ENCODE measurements at places on chromosomes 2 and 18.

- no peak for DNase-seq
Measured at GRCh38 chr18:44823286-44823685, 142.6 kb downstream of the SETBP1 start.

DNA sequence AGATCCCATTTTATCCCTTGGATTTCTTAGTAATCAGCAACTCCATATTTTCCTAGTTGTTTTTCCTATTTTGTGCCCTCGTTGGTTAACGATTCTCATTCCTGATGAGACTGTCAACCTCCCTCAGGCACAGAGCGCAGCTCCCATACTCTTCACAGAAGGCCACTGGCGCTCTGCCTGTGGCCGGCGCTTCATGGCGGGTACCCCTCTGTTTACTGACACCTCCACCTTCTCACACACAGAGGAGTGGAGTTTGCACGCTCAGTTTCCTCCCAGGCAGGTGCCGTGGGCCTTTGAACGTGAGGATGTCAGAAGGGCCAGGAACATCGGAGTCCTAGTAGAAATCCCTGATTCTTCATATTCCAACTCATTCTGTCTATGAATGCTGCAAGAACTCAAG lies 139.0 kb downstream of the MBP start:
- DNase-seq = no peak

DNA sequence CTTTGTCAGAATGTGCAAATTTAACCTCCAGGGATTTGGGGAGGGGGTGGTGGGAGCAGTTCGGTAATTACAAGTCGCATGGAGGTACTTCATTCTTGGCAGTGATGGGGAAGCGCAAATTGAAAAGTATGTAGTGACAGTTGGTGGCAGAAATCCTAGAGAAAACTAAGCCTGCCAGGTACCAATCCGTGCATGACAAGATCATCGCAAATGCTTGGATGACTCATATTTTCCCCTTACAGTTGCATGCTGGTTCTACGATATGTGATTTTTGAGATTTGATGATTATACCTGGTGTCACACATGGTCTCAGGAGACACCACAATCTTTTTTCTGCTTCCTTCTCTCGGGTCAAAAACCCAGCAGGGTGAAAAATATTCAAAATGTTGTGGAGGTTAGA lies 479.7 kb upstream of the ID2 start:
- DNase-seq = no peak

GRCh38 chr2:222993920-222994650 lies 57.9 kb upstream of the KCNE4 start:
- no peak for DNase-seq

GRCh38 chr2:190717764-190718651 lies 69.1 kb downstream of the NAB1 start:
- DNase-seq = no peak

GRCh38 chr18:38007676-38008330 lies 442.2 kb upstream of the CELF4 start:
- DNase-seq = no peak

DNA sequence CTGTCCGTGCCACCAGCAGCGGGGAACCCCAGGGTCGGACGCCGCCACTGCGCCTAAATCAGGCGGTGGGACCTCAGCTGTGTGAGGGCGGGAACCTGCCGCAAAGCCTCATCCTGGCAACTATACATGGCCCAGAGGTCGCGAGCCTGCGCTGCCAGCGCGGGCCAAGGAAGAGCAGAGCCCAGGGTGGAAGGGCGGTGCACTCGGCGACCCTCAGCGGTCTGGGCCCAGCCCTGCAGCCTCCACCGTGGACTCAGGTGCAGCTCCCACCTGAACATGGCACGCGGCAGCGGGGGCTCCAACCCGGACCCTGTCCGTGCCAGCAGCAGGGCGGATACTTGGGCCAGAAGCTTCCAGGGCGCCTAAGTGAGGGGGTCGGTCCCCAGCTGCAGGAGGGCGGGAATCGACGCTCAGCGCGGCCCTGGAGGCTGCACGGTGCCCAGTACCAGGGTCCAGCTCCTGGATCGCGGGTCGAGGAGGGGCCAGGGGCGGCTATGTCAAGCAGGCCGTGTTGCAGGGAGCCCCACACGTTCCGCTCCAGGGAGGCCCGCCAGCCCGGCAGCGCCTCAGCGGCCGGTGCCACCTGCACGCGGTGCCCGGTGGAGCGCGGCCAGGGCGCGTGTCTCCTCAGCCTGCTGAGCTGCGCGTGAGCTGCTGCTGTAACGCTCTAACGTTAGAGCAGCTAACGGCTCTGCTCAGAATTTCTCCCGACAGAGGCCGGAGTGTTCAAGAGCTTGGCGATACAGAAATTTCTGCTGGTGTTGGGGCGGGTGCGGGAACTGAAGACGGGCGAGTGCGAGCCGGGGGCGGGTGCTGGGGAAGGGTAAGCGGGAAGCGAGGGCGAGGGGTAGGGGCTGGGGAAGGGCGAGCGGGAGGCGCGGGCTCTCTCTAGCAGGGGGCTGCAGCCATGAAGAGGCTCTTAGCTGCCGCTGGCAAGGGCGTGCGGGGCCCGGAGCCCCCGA lies at the start of gene ANKRD30B:
ANKRD30B (plus strand) TSS at position 660 of the 962 bp plus-strand sequence; CDS start at position 908, 248 bp downstream.
- DNase-seq = no peak

DNA sequence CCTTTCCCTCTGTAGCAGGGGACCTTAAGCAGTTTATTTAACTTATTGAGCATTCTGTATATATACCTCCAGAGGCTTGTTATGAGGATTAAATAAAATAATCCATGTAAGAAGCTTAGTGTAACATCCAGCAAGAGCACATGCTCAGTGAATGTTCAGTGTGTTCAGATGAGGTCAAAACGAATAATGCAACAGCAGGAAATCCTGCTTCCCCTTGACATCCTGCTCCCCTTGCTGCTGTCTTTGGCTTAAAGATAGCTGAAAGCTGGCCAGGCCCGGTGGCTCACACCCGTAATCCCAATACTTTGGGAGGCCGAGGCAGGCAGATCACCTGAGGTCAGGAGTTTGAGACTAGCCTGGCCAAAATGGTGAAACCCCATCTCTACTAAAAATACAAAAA lies 68.7 kb downstream of the COL4A4 start:
- no peak for DNase-seq

- DNase-seq = no peak
Measured at GRCh38 chr18:3458952-3459853, 9.2 kb downstream of the TGIF1 start.

- DNase-seq = no peak
Measured at GRCh38 chr2:3357926-3358325, 19.7 kb downstream of the EIPR1 start.

- no peak for DNase-seq
Measured at GRCh38 chr18:37435150-37435867, 130.3 kb downstream of the CELF4 start.

DNA sequence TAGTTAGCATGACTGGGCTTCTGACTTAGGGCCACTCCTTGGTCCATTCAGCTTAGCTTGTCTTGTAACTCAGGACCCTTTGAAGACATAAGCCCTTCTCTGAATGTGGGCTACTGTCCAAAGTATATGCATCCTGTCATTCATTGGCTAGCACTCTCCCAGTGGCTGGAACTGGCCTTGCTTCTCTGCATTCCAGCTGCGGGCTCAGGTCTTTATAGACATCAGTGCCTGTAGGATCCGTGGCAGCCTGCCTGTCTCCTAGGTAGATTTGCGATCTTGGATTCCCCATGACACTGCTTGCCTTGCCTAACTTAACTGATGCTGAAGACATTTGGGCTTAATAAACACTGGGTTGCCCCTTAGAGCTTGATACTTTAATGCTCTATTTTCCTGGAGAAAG lies 170.1 kb downstream of the DCC start:
- no peak for DNase-seq

DNA sequence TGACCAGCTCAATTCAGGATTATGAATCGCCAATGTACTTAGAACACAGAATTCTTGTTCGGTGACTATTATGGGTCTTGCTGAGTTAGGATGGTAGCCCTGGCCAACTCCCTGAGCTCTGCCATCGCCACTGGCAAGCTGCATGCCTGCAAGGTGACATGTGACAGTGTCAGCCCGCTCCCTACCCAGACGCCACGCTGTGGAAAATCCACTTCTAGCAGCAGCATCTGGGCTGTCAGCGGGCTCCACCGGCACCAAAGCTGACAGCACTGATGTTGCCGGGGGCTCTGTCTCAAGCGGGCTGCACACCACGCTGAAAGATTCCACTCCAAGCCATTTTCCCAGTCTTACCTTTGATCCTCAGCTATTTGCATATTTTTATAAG lies 100.7 kb downstream of the MYT1L start:
- DNase-seq = no peak

GRCh38 chr18:30248056-30248455 lies 794.5 kb downstream of the DSC3 start:
- DNase-seq = no peak

DNA sequence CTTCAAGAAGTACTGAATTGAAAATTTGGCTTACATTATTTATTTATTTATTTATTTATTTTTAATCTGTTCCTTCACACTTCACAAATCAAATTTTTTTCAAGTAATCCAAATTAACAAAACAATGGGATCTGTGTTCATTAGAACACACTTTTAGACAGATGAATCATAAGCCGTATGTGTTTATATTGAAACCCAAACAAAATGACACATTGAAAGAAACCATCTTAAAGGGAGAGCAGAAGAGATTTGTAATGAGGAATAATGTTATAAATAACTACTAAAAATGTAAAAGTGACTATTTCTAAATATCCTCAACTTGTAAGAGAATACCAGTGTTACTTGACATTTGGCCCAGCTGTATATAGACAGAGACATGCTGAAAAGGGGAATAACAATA lies 991.0 kb upstream of the CHAC2 start:
- DNase-seq = no peak
